ENCODE measurements at places on chromosomes 11 and 22. TPM values are rescaled to one million over a fixed set of nuclear protein-coding genes. Genes with fewer than 3 reads are reported as not detected.

DNA sequence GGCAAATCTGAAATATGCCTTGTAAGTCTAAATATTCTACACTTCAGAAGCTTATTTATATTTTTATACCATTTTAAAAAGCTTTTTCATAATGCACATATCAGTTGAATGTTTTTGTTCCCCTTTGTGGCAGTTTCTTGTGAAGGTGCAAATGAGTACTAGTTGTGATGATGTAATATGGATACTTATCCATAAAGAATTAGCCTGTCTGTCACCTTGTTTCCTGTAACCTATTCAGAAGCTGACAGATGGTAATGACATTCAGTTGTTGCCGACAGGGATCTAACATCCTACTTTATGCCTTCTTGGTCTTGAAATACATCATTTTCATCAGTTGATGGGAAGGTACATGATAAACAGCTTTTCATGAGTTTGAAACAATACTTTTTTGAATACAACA is 2.9 kb downstream of the QSER1 start:
- DNase-seq = no peak

DNA sequence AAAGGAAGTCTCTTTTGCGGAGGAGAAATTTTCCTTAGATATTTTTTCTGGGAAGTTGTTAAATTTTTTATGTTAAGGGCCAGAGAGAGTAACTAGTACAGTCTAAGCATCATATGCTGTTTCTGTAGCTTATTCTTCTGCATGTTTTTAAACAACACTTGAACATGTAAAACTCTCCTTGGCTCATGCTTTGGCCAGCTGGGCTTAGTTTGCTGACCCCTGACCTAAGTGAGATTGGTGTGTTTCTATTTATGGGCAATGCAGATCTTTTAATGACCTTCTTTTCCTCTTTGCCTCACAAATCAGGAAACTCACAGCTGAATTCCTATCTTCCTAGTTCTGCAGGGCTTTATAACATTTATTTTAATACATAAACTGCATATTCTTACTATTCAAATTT is 942.5 kb downstream of the OPCML start:
- no peak for DNase-seq

DNA sequence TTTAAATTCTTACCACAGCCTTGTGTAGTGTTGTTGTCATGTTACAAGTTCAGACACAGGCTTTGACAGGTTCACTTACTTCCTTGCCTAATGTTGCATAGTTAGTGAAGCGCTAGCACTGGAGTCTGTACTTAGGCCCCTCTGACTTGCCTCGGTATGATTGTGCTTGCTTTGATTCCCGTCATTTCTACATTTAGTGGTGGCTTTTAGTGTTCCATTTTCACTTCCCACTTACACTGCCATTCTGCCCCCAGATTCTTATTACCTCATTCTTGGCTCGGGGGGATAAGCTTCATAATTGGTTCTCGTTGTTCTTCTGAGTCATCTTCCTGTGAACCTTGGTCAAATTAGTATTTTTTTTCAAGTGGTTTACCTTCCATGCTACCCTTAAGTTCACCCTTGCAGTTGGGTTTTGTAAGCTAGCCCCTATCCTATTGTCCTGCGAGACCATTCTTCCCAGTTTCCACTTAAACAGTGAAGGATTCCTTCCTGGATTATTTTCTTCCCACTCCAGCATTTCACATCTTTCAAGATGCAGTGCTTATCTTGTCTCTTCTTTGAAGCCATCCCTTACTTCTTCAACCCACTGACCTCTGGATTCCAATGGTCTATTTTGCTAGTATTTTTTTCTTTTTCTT is 68.7 kb downstream of the DDX10 start:
- no peak for DNase-seq

- no peak for DNase-seq
Measured at GRCh38 chr11:26901162-26901561, 92.8 kb upstream of the FIBIN start.

DNA sequence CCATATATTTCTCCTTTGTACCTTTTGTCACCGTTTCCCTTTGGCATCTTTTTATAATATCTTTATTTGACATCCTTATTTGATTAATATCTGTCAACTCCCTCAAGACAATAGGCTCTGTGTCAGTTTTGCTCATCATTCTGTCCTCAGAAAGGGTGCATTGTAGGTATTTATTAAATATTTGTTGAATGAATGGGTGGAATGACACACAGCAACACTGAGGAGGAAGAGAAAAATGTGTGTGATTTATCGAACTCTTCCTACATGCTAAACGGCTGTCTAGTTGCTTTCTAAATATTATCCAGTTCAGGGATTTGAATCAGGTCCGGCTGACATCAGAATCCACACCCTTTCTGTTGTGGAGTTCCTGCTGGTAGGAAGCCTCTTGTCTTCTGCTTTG is 98.2 kb downstream of the NAV2 start:
- no peak for DNase-seq

The FOLH1 gene
- 1.0 TPM for total RNA-seq

Measured in mucosa of descending colon (tissue), 3 donors.